Right lobe of liver (tissue), 6 donors: ENCODE measurements at places on chromosomes 6 and 20. TPM values are rescaled to one million over a fixed set of nuclear protein-coding genes. Genes with fewer than 3 reads are reported as not detected.

- no peaks in the 10 kb centered on the region for H3K4me1 ChIP-seq
- H3K36me3 ChIP-seq, result no peaks in the 10 kb centered on the region
- H3K4me3 ChIP-seq, result no peak overlapping the region
- DNase-seq, result no peak
- H3K27ac ChIP-seq, result no peak overlapping the region
Observed at GRCh38 chr6:38322138-38322537, 317.6 kb downstream of the BTBD9 start.

GRCh38 chr6:41715795-41716515, 19.5 kb downstream of the TFEB start:
- no peaks in the 10 kb centered on the region for H3K36me3 ChIP-seq
- no peaks in the 10 kb centered on the region for H3K27me3 ChIP-seq
- no peak overlapping the region for H3K27ac ChIP-seq

DNA sequence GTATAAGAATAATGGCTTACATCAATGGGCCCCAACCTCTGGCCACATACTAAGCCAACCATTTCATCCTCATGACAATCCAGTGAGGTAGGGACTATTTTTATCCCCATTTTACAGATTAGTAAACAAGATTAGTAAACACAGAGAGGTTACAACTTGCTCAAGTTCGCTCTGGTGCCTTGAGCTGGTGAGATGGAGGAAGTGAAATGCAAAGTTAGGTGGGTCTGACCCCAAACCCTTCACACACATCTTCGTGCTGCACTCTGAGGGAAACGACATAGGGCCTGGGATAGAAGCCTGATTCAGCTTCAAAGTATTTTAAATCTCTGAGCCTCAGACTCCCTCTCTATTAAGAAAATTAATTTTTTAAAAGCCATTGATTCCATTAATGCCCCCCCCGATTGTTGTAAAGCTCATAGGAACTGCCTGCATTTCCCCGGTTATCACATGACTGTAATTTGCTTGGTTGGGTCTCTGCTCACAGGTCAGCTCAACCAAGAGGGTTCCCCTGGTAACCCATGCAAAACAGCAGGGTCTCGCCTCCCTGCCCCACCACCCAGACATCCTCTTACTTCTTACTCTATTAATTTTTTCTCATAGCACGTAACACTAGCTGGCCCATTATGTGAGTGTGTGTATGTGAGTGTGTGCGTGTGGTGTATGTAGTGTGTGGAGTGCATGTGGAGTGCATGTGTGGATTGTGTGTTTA, 221.2 kb downstream of the MAFB start:
- no peaks in the 10 kb centered on the region for H3K36me3 ChIP-seq
- no peaks in the 10 kb centered on the region for H3K27me3 ChIP-seq
- H3K27ac ChIP-seq, result no peak overlapping the region

HLA-DOB gene
- total RNA-seq, result 0.16 TPM

DNA sequence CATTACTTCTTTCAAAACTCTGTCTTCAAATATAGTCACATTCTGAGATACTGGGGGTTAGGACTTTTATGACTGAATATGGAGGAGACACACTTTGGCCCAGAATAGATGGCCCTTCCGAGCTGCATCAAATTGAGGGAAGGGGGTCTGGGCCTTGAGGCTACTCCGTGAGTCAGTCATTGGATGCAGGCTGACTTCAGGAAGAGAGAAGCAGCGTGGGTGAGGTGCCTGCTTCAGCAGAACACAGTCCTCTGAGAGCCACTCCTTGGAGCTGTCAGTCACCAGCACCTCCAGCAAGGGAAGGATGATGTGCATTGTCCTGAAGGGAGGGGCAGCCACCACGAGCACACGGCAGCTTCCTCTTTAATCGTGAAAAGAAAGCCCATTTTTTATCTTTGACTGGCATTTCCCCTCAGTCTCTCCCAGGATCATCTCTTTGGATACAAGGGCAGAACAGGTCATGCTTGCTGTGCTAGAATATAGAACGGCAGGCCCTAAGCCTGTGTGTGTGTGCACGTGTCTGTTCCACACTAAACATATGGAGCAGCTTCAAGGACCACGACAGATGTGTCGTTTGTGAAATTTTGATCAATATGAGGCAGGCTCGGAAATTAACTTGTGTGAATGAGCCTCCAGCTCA, 721.6 kb downstream of the KIF16B start:
- H3K4me1 ChIP-seq, result no peaks in the 10 kb centered on the region
- DNase-seq, result no peak
- no peak overlapping the region for H3K4me3 ChIP-seq
- no peak overlapping the region for H3K27ac ChIP-seq
- H3K27me3 ChIP-seq, result no peaks in the 10 kb centered on the region

CEP85L gene
- 2.9 TPM for total RNA-seq

HIVEP2 gene
- total RNA-seq, result 8.9 TPM

DNA sequence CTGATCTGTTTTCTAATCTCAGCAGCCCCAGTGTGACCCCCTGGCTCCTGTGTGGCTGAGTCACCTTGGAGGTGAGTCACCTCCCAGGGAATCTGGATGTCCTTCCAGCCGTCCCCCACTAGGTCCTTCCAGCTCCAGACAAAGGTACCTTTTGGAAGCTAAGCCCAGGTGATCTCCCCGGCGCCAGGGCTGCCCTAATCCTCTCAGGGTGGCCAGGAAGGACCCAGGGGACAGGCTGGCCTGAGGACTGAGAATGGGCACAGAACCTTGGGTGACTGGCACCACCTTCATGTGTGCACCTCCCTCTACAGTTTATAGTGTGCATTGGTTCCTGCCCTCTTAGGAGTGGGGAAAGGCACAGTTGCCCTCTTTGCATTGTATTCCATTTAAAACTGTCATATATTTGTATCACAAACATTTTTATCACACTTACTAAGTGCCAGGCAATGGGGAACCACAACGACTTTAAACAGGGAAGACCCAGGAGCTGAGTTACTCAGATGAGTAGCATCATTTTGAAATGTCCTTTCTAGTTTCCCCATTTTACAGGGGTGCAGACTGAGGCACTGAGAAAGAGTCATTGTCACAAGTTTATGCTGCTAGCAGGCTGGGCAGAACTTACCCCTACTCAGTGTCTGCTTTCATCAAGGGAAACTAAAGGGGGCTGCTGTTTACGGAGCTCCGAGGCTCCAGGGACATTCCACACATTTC, 2.6 kb upstream of the BPIFB4 start:
- no peaks in the 10 kb centered on the region for H3K36me3 ChIP-seq
- H3K27me3 ChIP-seq, result no peaks in the 10 kb centered on the region
- DNase-seq, result no peak
- no peaks in the 10 kb centered on the region for H3K4me1 ChIP-seq
- H3K4me3 ChIP-seq, result no peak overlapping the region

APOBEC2 gene
- not detected for total RNA-seq

DNA sequence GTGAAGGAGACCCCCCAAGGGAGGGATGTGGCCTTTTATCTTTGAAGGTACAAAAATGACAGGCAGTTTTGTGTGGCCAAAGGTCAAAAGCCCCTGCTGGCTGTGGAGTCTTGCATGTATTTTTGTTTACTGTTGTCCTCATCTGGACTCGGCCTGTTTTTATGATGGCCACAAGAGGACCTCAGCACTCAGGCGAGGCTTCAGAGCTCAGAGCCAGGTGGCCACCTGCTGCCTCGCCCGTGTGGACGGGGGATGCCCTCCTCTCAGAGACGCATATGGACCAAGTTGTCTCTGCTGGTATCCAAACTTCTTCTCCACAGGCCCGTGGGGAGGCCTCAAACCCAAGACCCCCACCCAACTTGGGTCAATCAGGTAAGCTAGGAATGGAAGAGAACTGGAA, 118.2 kb downstream of the DACT2 start:
- no peaks in the 10 kb centered on the region for H3K36me3 ChIP-seq

OXT gene
- 7.7 TPM for total RNA-seq

GRCh38 chr20:62772990-62773844, 23.1 kb upstream of the MRGBP start:
- H3K4me1 ChIP-seq, result peaks cover 49% of the 10 kb centered on the region
- DNase-seq, result peak; percentile 87
- H3K27ac ChIP-seq, result peak overlapping the region; percentile 90
- no peaks in the 10 kb centered on the region for H3K27me3 ChIP-seq
